Activated CD4-positive, alpha-beta T cell treated with anti-CD3 and anti-CD28 coated beads, Interleukin-2, amount 50 U/mL, for 4 hours (primary cell): ENCODE measurements at places on chromosomes 7 and 10.

DNA sequence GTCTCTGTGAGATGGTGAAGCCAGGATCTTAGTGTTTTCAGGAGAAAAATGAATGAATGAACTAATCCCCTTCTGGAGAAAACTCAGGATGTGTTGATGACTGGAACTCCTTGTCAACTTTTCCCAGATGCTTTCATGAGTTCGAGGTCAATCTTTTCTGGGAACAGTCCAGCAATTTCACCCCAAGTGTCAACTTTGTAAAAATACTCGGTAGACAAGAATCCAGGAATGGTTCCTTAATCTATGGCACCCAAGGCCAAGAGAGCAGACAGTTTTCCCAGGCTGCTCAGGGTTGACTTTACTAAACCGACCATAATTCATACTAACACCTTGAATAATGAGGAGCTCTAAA, 31.1 kb upstream of the LYZL1 start:
- DNase-seq: no peak

DNA sequence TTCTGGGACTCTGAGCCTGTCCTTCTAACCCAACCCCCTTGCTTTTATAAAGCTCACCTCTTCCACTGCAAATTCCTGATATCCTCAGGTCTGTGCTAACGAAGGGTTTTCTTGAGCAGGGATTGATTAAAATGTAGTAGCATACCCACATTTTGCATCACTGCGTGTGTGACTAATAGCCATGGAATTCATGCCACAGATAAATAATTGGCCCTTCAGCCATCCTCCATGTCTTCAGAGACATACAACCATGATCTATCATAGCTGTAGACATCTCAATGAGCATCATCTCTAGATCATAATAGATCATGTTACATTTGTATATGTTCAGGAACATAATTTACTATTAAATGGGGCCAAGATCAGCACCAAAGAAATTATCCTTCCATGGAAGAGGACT, 990.3 kb downstream of the KCNMA1 start:
- no peak for DNase-seq

- DNase-seq: no peak
Measured at GRCh38 chr7:143391462-143392404, 10.6 kb downstream of the ZYX start.

DNA sequence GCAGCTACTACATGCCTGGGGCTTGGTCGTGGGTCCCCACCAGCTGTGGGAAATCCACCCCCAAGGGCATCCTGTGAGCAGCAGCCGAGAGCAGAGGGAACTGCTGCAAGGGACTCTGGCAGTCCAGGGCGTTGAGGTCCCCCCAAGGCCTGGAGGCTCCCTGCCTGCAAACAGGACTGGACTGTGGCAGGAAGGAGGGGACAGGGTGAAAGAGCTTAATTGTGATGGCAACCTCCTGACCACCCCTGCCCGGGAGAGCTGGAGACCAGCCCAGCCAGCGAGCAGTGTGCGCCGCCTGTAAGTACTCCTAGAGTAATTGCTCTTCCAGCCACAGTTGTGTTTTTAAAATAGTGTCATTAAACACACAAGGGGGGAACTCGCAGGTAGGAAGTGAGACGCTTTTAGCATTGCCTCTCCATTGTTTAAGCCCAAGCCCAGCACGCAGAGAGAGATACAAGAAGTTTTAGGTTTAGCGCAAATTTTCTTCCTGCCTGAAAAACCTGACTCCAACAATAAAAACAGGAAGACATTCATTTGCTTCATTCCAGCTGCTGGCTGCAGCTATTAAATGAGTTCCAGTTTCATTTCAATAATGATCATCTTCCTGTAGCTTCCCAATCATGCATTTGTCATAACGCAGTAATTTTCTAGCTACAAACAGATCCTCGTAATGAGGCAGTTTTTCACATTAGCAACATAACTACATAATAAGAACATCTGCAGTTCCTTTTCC, 111.1 kb downstream of the EBF3 start:
- no peak for DNase-seq

DNA sequence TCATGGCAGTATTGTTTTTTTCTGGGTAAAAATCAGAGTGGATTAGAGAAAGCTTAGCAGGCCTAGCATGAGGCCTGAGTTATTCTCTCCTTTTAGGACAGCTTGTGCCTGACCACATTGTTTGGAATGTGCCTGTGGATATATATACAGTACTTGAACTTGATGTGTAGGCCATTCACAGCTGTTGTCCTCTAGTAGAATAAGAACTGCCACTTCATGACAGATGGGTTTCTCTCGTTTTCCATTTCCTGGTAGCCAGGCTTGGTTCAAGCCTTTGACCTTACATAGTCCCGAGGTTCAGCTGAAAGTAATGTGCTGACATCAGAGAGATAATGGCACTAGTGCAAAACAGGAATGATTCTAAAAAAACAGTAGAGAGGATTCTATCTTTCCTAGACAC, 473.9 kb downstream of the AUTS2 start:
- no peak for DNase-seq

DNA sequence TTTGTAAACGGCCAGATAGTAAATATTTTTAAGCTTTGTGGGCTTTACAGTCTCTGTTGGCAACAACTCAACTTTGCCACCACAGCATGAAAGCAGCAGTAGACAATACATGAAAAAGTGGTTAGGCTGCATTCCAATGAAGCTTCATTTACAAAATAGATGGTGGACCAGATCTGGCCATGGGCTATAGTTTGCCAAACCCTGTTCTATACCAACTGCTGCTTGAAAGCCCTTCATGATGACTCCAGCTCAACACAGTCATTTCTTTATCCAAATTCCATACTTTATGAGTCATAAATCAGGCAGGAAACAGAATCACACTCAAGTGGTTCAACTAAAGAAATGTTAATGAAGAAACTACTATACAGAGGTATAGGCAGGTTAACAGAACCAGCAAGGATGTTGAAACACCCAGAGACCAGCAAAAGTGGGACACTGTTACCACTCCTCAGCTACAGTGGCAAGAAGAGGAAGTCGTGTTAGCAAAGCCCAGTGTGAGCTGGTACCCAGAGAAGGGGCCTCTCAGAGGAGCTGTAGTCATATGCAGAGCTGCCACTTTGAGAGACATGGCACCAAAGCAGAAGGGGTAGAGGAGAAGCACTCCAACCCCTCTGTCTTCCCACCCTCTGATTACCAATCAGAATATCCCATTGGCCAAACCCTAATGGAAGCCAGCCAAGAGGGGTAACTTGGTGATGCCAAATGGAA, 72.5 kb downstream of the PRLHR start:
- no peak for DNase-seq

GRCh38 chr7:150326657-150327268, 3.4 kb upstream of the ACTR3C start:
- DNase-seq: no peak

GRCh38 chr7:127776776-127777386, 124.9 kb downstream of the SND1 start:
- DNase-seq: no peak

DNA sequence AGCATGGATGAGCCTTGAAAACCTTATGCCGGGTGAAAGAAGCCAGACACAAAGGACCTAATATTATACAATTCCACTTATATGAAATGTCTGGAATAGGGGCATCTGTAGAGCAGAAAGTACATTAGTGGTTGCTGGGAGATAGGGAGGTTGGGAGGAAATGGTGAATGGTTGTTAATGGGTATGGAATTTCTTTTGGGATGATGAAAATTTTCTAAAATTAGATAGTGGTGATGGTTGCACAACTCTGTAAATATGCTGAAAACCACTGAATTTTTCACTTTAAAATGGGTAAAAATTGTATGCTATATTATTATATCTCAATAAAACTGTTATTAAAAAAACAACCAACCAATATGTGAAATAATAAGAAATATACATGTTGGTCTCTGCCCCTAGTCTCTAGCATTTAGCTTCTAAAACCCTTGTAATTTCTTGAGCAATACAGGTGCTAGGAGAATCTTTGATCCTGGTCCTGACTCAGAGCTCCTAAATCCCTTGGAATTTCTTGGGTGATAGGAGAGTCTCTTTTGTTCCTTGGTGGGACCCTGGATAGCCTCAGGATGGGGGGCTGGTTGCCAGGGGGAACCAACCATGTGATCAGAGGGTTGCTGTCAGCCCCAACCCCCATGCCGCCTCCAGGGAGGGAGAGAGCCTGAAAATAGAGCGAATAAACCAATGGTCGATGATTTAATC, 64.0 kb downstream of the TACR2 start:
- DNase-seq: no peak

- no peak for DNase-seq
Measured at GRCh38 chr10:86155054-86155921, 211.3 kb downstream of the GRID1 start.
